ENCODE measurements at places on chromosomes 5 and 9.

DNA sequence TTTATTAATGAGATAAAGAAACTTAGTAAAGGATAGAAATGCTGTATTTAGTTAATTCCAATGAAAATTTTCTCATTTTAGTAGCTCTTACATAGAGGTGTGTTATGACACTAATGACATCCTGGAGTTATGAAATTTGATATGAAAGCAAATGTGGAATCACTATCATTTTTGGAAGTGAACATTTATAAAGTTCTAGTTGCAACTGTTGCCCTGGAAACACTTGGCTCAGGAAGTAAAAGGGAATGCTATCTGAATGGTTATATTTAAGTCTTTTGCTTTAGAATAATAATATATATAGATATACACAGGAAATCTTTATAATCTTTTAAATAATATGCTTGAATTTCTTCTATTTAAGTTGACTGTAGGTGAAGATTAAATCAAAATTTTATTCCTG lies 16.7 kb downstream of the ADAMTS19 start:
- no peaks in the 10 kb centered on the region for H3K27me3 ChIP-seq
- no peaks in the 10 kb centered on the region for H3K4me1 ChIP-seq
- H3K4me3 ChIP-seq = no peak overlapping the region
- H3K36me3 ChIP-seq = no peaks in the 10 kb centered on the region
- no peak overlapping the region for H3K27ac ChIP-seq
- no peak for DNase-seq

- H3K27ac ChIP-seq = no peak overlapping the region
- no peak overlapping the region for H3K4me3 ChIP-seq
These were observed 58.5 kb downstream of the PPIC start for GRCh38 chr5:122978068-122978467.

- no peak for DNase-seq
- no peaks in the 10 kb centered on the region for H3K4me1 ChIP-seq
- H3K27ac ChIP-seq = no peak overlapping the region
- no peaks in the 10 kb centered on the region for H3K27me3 ChIP-seq
These were observed 86.1 kb downstream of the TMEM167A start for GRCh38 chr5:82991059-82991458.

GRCh38 chr5:153147891-153148623 lies 342.4 kb upstream of the GRIA1 start:
- H3K4me3 ChIP-seq = no peak overlapping the region
- no peaks in the 10 kb centered on the region for H3K27me3 ChIP-seq
- H3K27ac ChIP-seq = no peak overlapping the region
- no peaks in the 10 kb centered on the region for H3K36me3 ChIP-seq
- H3K4me1 ChIP-seq = no peaks in the 10 kb centered on the region

DNA sequence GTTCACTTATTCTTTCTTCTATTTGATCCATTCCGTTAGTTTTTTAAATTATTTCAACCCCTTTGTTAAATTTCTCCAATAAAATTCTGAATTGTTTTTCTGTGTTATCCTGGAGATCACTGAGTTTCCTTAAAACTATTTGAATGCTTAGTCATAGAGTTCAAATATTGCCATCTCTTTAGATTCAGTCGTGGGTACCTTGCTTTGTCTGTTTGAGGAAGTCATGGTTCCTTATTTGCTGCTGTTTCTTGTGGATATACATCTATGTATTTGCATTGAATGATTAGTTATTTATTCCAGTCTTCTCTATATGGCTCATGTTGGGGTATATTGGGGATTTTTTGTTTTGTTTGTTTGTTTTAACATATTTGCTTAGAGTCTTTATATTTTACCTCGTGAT lies 80.6 kb downstream of the HINT1 start:
- H3K27me3 ChIP-seq = no peaks in the 10 kb centered on the region
- H3K36me3 ChIP-seq = no peaks in the 10 kb centered on the region
- H3K27ac ChIP-seq = no peak overlapping the region
- no peak for DNase-seq
- no peak overlapping the region for H3K4me3 ChIP-seq

GRCh38 chr5:96752341-96753016 lies 55.3 kb downstream of the ERAP1 start:
- no peak overlapping the region for H3K4me3 ChIP-seq
- H3K27ac ChIP-seq = no peak overlapping the region
- no peaks in the 10 kb centered on the region for H3K4me1 ChIP-seq
- no peak for DNase-seq
- peaks cover 81% of the 10 kb centered on the region for H3K36me3 ChIP-seq

DNA sequence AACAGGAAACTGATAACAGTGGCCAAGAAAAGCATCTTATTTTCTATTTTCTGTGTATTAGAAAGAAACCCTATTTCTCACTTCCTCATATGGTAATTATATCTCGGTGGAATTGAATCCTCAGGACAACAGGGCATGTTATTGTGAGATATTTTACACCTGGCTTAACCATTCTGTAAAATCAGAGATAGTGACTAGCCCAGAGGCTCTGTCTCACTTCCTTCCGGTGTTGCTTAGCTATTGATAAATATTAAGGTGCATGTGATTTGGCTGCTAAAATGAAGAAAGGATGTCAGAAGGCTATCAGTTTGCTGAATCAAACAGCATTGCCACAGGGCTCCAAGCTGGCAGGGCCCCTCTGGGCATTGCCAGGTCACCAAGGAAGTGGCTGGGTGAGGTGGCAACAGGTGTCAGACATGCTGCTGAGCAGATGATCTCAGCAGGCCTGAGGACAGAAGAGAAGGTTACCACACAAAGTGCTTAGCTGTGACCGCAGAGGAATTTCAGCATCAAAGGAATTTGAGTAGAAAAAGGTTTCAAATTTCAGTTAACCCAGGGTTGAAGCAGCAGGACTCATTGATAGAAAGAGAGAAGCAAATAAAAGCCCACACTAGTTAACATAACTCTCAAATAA lies 330.7 kb downstream of the PDE4D start:
- H3K4me3 ChIP-seq = no peak overlapping the region
- H3K36me3 ChIP-seq = no peaks in the 10 kb centered on the region
- H3K4me1 ChIP-seq = no peaks in the 10 kb centered on the region
- H3K27me3 ChIP-seq = no peaks in the 10 kb centered on the region
- H3K27ac ChIP-seq = no peak overlapping the region
- no peak for DNase-seq

DNA sequence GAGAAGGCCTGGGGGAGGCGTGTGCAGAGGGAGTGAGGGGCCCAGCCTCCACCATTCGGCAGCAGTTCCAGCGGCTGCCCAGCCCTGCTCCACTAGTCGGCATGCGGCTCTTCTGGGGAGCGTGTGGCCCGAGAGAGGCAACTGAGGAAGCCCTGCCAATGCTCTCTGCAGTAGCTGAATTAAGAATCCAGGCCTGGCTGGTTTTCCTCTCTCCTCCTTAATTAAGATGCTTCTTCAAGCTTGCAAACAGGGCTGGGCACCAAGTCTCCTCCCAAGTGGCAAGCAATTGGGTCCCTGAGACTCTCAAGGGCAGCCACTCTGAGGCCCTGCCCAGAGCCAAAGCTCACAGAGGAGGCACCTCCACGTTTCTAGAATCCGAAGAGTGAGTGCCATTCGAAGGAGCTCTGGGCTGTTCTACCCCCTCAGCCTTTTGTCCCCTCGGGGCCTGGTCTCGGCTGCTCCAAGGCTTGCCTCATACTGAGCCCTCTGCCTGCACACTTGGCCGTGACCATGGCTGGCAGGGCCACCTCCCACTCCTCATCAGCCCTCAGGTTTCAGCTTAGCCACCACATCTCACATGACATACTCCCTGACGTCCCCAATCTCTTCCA lies 75.4 kb upstream of the LRRTM2 start:
- H3K27ac ChIP-seq = no peak overlapping the region
- H3K4me3 ChIP-seq = no peak overlapping the region
- no peaks in the 10 kb centered on the region for H3K36me3 ChIP-seq
- H3K4me1 ChIP-seq = peaks cover 5% of the 10 kb centered on the region
- no peaks in the 10 kb centered on the region for H3K27me3 ChIP-seq

GRCh38 chr5:91146905-91147600 lies 236.1 kb downstream of the ARRDC3 start:
- H3K27ac ChIP-seq = no peak overlapping the region
- peaks cover 3% of the 10 kb centered on the region for H3K27me3 ChIP-seq

DNA sequence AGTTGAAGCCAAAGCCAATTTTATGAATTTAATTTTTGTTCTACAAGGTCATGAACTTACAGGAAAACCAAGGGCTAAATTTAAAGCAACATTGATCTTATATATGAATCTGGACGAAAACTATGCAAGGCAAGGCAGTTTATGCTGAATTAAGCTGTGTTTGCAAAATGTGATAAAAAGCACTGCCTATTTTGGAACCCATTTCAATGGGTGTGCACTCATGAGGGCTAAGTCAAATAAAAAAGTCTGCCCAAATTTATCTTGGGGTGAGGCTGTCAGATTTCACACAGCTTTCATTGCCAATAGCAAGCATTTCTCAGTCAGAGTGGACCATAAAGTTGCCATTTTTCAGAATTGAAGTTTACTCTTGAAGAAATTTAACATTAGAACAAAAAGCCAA lies 199.9 kb downstream of the LURAP1L start:
- H3K4me3 ChIP-seq = no peak overlapping the region
- H3K27me3 ChIP-seq = no peaks in the 10 kb centered on the region
- DNase-seq = no peak
- no peaks in the 10 kb centered on the region for H3K36me3 ChIP-seq
- no peaks in the 10 kb centered on the region for H3K4me1 ChIP-seq

DNA sequence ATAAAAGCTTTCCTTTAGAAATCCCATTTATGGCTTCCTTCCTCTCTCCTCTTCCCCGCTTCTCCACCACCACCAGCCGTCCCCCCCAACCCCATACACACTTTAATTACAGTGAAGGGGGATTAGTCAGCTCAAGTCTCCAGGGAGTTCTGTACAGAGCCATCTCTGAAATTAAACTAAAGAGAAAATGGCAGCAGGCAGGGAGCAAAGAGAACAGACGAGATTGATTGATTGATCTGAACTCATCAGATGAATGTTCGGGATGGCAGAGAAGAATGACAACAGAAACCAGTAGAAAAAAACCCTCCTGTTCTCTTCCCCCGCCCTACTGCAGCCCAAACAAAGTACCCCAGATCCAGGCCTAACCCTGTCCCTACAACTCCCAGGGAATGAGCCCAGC lies 241.7 kb upstream of the PANK3 start:
- no peak overlapping the region for H3K4me3 ChIP-seq
- H3K4me1 ChIP-seq = no peaks in the 10 kb centered on the region
- no peak overlapping the region for H3K27ac ChIP-seq

DNA sequence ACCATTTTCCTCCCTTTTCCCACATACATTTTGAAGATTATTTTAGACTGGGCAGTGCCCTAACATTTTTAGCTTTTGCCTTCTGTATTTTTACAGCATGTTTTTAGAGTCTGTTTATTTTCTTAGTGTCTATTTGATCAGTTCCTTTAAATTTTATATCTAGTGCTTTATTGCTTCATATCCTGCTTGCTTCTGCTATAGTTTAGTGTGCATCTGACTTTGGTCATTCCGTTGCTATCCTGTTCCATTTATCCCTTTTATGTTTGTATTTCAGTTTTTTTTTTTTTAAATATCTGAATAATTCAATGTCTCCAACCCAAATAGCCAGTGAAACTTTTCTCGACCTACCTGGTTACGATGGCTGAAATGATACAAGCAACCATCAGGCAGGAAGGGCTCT lies 203.8 kb downstream of the ARHGAP26 start:
- no peaks in the 10 kb centered on the region for H3K27me3 ChIP-seq
- DNase-seq = no peak
- H3K4me3 ChIP-seq = no peak overlapping the region

DNA sequence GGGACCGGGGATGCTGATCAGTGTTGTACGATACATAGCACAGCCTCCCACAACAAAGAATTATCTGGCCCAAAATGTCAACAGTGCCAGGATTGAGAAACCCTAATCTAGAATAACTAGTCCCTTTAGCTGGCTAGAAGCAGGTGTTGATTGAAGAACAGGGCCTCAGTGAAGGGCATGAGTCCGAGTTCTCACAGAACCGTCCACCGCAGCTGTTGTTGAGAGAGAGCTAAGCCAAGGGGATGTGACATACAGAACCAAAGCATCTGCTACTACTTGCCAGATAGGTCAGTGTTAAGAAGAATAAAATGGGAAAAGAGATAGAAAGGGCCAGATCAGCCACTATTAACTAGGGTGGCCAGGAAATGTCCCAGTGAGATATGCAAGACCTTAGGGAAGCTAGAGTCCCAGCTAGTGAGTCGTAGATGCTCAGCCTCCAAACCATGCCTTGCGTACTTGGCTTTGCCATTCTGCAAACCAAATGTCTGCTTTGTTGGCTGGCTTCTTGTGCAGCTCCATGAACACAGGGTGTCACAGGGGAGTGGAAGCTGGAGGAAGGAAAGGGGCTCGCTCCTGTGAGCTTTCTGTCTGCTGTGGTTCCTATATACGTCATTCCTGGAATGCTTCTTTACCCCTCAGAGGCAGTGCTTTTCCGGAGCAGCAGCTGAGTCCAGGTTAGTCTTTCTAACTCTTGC lies 68.9 kb downstream of the FBXO38 start:
- no peaks in the 10 kb centered on the region for H3K4me1 ChIP-seq
- no peaks in the 10 kb centered on the region for H3K36me3 ChIP-seq
- no peaks in the 10 kb centered on the region for H3K27me3 ChIP-seq
- H3K4me3 ChIP-seq = no peak overlapping the region

DNA sequence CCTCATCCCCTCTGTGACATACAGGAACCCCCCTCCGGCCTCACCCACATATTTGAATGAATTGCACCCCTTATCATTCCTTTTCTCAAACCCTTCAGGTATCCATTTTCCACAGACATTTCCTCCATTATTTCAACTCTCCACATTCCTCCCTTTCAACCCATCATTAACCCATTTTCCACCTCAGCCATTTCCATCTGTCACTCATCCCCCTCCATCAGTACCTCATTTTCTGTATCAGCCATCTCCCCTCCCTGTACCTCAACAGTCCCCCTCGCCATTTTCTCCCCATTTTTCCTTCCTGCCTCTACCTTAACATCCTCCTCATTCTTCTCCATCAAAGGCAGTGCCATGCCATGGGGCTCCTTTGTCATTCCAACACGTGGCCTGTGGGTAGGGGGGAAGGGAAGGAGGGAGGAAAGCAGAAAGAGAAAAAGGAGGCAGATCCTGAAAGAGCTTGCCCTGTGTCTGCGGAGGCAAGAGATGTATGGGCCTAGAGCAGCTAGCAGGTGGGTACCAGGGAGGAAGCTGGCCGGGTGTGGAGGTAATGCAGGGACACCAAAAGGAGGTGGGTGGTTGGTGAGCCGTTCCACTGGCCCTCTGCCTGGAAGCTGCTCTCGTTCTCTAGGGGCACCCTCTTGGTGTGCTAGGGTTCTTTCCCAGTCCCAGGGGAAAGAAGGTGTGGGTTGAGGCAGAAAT lies 1.5 kb downstream of the DNAJB5 start:
- peaks cover 33% of the 10 kb centered on the region for H3K4me1 ChIP-seq
- H3K27me3 ChIP-seq = no peaks in the 10 kb centered on the region
- no peak for DNase-seq
- no peak overlapping the region for H3K4me3 ChIP-seq
- H3K36me3 ChIP-seq = no peaks in the 10 kb centered on the region

GRCh38 chr9:114285166-114285867 lies 37.6 kb upstream of the ORM1 start:
- no peaks in the 10 kb centered on the region for H3K36me3 ChIP-seq
- DNase-seq = no peak
- H3K4me3 ChIP-seq = no peak overlapping the region
- H3K27ac ChIP-seq = no peak overlapping the region
